ENCODE measurements at places on chromosomes 7 and 10.
A peak's percentile ranks its signal among the peaks of the same experiment; 100 is the strongest.

DNA sequence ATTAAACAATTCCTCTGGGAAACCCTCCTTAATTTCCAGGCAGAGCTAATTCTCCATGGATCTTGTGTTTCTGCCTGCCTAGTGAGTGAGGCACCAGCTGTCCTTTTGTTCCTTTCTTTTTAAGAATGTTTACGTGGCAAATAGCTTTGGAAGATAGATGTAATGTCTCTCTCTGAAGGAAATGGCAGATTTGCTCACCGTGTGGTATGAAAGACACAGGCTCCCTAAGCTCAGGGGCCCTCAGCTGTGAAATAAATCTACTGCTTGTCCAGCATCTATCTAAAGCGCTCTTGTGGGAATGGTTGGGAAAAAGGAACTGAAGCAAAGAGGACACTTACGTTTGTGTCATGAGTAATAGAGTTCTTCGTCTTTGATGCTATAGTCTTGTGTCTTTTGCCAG, 64.6 kb downstream of the FAS start:
- no peak for DNase-seq

GRCh38 chr7:155103839-155104238, 33.7 kb downstream of the HTR5A start:
- no peak for DNase-seq

GRCh38 chr7:112156412-112156811, 49.8 kb downstream of the DOCK4 start:
- no peak for DNase-seq

DNA sequence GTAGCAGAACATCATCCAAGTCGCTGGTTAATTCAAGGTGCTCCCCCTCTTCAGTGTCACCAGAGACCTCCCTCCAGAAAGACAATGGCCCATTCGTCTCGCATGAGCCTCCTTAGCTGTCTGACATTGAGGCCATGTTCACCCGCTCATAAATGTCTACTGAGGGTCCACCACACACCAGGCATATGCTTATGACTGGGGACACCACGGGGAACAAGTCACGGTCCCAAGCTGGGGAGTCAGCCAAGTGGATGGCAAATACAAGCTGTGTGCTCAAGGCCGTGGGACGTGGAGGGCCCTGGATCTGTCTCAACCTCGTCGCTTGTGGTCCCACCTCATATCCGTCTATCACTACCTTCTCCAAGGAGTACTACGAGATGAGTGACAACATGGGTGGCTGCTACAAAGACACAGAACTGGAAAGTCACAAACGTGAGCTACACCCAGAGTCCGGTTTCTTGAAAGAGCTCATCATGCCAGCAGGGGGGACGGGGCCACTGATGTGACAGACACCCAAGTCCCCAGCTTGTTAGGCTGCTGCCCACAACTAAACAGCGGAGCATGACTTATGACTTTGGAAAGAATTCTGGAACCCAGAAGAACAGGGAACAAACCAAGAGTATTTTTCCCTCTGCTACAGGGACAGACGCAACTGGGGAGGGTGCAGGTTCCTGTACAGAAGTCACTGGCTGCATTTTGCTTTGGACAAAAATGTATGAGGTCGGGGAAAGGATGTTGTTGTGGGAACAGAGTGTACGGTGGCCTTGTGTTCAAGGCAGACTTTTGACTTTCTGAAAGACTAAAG, 189.6 kb downstream of the COBL start:
- DNase-seq: no peak

- DNase-seq: no peak
These were observed 177.2 kb upstream of the PODXL start for GRCh38 chr7:131733604-131734003.

DNA sequence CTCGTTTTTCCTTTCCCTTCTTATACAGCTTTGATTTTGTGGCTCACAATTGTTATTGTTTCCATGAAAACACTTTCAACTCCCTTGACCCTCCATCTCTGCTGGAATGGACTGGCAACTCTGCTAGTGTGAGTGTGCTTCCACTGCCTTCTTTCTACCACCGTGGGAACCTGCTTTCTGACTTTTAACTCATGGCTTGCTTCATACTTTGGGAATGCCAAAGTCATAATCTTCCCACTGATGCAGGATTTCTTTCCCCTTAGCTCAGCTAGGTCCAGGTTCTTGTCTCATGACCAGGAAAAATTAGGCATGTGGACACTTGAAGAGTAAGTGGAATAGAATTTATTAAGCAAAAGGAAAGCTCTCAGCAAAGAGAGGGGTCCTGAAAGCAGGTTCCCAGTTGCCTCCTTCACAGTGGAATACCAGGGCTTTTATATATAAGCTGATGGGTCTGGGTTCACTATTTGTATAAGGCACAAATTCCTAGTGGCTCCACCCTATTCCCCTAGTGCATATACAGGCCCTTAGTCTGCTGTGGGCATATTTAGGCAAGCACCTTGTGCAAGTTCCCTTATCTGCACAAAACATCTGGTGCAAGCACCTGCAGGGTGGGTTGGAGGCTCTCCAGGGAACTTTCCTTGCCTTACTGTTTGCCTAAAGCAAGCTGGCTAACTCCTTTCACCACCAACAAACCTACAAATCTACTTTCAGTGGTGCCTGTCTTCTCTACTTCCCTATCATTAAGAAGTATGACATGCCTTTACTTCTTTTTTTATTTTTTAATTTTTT, 119.5 kb downstream of the CFAP58 start:
- no peak for DNase-seq

- no peak for DNase-seq
These were observed 65.6 kb downstream of the HBP1 start for GRCh38 chr7:107234436-107234835.

GRCh38 chr7:150580638-150581394, 13.6 kb downstream of the GIMAP4 start:
- DNase-seq: no peak

DNA sequence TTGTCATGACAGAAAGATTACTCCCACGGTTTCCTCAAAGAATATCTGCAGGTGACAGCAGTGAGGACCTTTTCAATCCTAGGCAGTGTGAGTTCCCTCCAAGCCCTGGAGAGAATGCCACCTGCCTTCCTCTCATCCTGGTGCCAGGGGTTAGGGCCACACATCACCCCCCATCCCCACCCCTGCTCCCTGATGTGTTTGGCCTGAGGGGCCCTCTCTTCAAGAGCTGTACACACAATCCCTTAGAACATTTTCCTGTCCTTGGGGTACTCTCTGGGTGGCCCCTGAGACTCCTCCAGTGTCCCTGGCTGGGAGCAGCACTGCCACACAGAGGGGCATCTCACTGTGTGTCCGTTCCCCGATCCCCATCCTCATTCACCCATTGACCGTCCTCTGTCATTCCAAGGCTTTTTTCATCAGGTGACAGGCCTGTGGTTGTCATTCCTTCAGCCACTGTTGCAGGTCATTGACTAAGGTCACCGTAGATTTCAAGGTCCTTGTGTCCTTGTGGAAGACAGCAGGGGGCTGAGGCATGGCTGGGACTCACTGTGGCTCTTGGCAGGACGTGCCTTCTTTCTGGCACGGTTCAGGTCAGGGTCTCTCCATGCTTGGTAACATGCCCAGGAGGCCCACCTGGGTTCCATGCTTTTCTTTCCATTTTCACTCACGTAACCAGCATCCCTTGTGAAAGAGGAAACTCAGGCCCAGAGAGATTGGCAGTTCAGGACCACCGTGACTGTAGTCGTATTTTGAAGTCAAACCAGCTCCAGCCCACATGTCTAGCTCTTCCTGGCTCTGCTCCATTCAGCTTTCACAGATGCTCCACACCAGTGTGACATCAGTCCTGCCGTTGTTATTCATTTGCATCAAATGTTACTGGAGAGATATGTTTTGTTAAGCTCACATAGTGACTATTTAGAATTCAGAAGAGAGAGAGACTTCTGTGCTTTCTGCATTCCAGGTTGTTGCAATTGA, 26.8 kb upstream of the BTBD16 start:
- no peak for DNase-seq

GRCh38 chr10:73650537-73651331, 5.1 kb downstream of the SYNPO2L start:
- DNase-seq: no peak

- DNase-seq: no peak
These were observed 73.5 kb upstream of the DLX6 start for GRCh38 chr7:96931891-96932290.

GRCh38 chr10:5500162-5500670, 846 bp upstream of the CALML5 start:
- no peak for DNase-seq

DNA sequence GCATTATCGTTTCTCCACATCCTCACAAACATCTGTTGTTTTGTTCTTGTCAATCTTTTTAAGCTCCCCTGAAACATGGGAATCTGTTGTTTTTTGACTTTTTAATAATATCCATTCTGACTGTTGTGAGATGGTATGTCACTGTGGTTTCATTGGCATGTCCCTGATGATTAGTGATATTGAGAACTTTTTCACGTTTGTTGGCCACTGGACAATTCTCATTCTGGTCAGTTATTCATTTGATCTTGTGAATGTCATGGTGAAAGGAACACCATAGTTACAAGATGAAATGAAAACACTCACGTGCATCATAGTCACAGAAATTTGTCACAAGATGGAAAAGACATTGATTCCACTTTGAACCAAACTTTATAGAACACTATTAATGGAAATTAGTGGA, 20.5 kb upstream of the SGCE start:
- no peak for DNase-seq

DNA sequence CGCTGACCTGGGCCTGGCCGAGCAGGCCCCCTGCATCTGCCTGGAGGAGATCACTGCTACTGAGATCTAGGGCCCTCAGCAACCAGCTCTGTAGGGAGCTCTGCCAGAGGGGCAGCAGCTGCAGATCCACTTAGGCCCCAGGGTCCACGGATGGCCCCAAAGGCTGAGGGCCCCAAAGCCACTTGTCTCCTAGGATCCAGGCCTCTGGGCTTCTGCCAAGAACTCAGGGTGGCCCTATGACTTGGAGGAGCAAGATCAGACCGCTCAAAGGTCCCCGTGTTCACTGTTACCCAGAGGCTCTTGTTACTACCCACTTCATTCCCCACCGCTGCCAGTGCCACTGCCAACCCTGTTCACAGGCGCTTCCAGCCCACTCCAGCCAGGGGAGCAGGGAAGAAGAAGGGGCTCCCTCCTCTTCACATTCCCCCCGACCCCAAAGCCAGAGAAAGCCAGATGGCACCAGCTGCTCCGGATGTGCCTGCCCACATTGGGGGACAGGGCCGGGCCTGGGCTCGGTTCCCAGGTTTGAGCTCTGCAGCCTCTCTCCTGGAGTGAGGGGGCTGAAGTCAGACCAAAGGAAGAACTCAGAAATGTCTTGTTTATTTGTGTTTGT, 7.6 kb downstream of the LZTS2 start:
- no peak for DNase-seq

DNA sequence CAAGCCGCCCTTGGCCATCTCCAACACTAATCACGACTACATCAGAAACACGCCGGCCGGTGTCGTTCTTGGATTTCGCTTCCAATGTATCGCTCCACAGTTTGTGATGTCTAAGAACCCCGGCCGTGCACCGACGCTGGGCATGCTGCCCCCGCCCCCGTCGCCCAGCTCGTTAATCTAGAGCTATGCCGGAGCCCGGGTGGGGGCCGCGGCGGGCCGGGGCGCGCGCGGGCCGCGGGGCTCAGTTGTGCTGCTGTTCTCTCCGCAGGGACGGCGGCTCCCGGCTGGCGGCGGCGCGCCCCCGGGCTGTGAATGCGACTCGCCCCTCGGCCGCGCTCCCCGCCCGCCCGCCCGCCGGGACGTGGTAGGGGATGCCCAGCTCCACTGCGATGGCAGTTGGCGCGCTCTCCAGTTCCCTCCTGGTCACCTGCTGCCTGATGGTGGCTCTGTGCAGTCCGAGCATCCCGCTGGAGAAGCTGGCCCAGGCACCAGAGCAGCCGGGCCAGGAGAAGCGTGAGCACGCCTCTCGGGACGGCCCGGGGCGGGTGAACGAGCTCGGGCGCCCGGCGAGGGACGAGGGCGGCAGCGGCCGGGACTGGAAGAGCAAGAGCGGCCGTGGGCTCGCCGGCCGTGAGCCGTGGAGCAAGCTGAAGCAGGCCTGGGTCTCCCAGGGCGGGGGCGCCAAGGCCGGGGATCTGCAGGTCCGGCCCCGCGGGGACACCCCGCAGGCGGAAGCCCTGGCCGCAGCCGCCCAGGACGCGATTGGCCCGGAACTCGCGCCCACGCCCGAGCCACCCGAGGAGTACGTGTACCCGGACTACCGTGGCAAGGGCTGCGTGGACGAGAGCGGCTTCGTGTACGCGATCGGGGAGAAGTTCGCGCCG, 1.9 kb downstream of the VWC2 start:
- no peak for DNase-seq

GRCh38 chr7:71238581-71239295, 106.8 kb downstream of the GALNT17 start:
- no peak for DNase-seq

DNA sequence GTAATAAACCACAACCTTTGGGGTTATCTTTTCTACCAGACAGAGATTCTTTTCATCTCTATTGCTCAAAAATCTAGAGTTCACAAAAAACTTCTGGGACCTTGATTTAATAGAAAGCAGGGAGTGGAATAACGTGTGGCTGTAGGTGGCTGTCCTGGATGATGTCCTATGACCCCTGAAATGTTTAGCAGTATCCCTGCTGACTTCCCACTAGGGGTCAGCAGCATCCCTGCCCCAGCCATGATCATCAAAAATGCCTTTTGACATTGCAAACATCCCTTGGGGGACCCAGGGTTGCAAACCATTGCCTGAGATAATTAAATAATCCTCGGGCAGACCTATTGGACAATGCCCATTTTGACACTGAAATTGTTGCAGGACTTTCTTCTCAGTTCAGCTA, 177.1 kb downstream of the USP6NL start:
- no peak for DNase-seq

DNA sequence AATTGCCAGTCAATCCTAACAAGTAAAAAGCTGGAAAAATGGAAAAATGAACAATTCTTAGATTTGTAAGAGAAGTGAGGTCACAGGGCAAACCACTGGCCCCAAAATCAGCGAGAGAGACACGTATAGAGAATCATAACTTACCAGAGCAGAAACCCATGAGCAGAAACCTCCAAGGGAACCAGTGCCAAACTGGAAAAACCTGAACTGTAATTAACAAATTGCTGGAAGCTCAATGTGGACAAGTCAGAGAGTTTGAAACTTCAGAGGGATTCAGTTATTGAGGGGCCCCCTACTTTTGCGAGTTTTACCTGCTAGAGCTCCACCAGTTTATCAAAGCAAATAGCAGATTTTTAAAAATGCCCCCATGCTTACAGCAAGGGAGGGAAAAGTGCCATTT, 119.0 kb downstream of the C7orf25 start:
- DNase-seq: no peak

DNA sequence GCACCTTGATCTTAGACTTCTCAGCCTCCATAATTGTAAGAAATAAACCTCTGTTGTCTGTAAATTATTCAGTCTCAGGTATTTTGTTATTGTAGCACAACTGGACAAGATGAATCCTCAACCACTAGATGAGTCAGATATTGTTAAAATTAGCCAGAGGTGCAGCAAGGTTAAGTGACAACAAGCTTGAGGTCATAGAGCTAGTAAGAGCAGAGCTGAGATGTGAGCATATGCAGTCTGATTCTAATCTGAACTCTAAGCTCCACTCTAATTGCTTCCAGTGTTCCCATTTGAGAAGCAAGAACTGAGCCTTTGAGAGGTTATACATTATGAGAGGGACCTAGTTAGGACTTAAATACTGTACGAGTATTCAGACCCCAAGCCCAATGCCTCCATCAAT, 93.1 kb downstream of the FZD1 start:
- no peak for DNase-seq

- DNase-seq: peak; percentile 19
These were observed 298.6 kb upstream of the AKR1E2 start for GRCh38 chr10:4527281-4527970.

All from HTR-8/SVneo (cell line).